ENCODE measurements at places on chromosomes 1 and 21.

DNA sequence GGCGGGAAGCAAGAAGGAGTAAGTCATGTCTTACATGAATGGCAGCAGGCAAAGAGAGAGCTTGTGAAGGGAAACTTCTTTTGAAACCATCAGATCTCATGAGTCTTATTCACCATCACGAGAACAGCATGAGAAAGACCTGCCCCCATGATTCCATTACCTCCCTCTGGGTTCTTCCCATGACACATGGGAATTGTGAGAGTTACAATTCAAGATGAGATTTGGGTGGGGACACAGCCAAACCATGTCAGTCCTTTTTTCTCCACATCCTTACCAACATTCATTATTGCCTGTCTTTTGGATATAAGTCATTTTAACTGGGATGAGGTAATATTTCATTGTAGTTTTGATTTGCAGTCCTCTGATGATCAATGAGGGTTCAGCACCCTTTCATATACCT, 81.0 kb downstream of the DIRAS3 start:
- no peak for DNase-seq

- DNase-seq: no peak
Measured at GRCh38 chr1:7497107-7497637, 273.9 kb upstream of the VAMP3 start.

DNA sequence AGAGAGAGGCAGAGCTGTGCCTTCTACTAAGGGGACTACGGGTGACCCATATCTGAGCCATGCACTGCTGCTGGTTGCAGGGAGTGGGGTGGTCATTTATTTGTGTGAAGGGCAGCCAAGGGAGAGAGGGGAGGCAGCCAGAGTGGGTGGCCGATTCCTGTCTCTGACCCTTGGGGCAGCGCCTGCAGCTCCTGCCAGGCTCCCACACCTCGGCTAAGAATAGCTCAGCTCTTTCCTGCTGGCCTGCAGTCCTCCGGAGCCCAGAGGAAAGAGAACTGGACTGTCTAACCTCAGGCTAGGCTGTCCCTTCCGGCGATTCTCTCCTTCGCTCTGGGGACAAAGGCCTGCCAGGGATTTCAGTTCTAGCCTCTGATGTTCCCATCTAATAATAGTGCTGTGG, 11.6 kb upstream of the CD34 start:
- DNase-seq: no peak

DNA sequence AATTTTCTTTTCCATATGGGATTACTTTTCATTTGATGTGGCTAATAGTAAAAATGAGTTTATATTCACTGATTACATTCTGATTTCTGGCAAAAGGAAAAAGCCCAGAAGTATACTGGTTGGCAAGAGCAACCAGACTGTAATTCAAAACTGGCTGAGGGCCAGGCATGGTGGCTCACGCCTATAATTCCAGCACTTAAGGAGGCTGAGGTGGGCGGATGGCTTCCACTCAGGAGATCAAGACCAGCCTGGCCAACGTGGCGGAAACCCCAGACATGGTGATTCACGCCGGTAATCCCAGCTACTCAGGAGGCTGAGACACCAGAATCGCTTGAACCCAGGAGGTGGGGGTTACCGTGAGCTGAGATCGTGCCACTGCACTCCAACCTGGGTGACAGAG, 14.5 kb downstream of the SYT11 start:
- no peak for DNase-seq

DNA sequence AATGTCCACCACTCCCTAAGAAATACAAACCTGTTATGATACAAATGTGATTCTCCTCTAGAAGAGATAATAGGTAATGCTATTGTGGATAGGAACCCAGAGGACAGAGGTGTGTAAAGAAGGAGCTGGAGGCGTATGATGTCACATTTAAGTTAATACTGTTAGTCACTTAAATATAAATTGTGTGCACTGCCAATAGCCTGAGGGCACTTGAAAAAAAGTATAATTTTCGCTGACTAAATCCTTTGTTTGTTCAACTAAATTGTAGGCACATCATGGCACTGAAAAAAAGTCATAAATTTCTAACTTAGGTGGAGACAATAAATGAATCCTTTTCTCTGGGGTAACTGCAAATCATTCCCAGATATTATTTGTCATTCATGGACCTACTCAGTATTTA, 4.4 kb downstream of the RCSD1 start:
- no peak for DNase-seq

GRCh38 chr1:74637296-74637695, 36.3 kb downstream of the ERICH3 start:
- no peak for DNase-seq

- no peak for DNase-seq
Measured at GRCh38 chr1:150282558-150282958, 204 bp downstream of the CIART start.

- no peak for DNase-seq
Measured at GRCh38 chr21:45892916-45893739, 88.4 kb upstream of the COL6A1 start.

- no peak for DNase-seq
Measured at GRCh38 chr1:220700556-220701179, 10.5 kb downstream of the C1orf115 start.

DNA sequence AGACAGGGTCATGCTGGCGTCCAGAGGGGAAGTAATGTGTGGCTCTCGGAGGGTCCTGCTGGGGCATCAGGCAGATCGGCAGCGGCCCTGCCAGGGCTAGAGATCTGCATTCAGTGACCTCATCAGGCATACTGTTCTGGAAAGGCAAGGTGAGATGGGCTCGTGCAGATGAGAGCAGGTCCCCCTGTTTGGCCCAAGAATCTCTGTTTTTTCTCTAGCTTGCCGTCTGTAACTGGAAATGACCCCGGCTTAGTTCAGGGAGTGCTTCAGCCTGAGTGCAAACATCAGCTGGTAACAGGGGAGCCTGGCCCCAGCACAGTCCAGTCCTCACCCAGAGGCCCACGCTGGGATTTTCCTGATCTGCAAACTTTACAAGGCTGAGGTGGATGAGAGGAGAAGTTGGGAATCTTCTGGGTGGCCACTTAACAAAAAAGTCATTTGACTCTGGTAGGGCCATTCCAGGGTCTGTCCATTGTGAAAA, 2.1 kb downstream of the FAM163A start:
- DNase-seq: no peak

GRCh38 chr21:13827201-13827600, 217.6 kb downstream of the POTED start:
- no peak for DNase-seq

DNA sequence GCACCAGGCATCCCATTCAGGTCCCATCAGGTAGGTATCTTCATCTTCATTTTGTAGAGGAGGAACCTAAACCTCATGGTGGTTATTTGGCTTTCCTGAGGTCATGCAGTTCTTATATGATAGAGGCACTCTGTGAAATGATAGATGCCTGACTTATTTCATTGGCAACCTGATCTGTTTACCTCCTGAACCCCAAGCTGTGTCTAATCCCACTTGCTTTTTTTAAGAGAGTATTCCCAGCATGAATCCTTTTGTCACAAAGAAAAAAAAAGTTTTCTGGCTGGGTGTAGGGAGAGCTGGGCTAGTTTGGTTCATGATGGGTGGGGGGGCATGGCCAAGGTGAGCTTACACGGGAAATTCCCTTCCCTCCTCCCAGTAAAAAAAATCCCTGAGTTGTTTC, 154.2 kb downstream of the TENT5C start:
- DNase-seq: no peak

DNA sequence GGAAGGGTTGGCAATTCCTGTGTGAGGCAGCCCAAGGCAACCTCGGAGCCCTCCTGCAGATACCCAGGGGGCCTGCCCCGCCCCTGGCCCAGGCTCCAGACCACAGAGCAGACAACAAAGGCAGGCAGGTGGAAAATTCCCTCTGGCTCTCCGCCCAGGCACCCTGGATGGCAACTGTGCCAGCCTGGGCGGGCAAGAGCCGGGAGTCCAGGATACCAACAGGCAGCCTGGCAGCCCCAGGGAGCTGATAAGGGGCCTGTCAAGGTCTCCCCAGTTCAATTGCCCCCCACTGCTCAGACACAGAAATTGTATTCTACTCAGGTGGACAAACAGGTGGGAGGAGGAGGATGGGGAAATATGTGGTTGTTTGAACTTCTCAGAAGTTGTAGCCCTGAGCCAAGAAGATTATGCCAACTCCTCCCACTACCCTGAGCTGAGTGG, 15.4 kb upstream of the GPR37L1 start:
- no peak for DNase-seq

DNA sequence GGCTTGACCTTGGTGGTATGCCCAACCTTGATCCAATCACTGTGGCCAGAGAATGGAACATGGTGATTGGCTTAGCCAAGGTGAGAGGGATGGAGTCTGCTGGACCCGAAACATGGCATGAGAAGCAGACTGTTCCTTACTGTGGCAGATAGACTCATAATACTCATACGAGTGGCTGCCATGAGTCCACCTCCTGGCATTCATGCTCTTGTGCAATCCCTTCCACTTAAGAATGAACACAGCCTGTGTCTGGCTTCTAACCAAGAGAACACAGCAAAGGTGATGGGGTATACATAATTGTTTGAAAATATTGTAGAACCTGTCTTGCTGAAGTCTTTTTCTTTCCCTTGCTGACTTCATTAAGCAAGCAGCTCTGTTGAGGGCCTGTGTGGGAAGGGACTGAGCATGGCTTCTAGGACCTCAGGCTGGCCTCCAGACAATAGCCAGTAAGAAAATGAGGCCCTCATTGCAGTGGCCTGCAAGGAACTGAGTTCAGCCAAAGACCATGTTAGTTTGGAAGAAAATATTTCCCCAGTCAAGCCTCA, 85.9 kb downstream of the ZNF281 start:
- no peak for DNase-seq

- DNase-seq: no peak
Measured at GRCh38 chr21:14678973-14679574, 133.0 kb upstream of the SAMSN1 start.

DNA sequence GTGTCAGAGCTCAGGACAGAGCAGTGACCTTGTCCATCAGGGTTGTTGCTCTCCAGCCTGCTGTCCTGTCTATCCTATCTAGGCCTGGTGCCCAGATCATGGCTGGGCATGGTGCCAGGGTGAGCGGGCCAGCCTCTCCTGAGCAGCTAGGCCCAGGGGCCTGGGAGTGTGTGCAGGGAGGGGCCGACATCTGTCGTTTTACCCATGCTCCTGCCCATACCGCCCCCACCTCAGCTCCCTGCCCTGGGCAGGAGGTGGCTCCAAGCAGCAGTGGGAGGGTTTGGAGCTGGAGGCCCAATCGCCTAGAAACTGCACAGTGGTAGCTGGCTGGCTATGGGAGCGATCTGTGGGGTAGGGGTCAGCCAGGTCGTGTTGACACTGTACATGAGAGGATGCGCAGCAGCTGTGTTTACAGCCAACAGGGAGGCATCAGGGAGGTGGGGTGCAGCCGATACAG, 6.5 kb downstream of the INSRR start:
- DNase-seq: no peak

Measured in CD4-positive, alpha-beta T cell (primary cell).